ENCODE measurements at places on chromosomes 4 and X.

GRCh38 chr4:26298198-26298947, 22.4 kb upstream of the RBPJ start:
- DNase-seq = no peak

- no peak for DNase-seq
Measured at GRCh38 chr4:46266106-46266505, 123.8 kb downstream of the GABRA2 start.

DNA sequence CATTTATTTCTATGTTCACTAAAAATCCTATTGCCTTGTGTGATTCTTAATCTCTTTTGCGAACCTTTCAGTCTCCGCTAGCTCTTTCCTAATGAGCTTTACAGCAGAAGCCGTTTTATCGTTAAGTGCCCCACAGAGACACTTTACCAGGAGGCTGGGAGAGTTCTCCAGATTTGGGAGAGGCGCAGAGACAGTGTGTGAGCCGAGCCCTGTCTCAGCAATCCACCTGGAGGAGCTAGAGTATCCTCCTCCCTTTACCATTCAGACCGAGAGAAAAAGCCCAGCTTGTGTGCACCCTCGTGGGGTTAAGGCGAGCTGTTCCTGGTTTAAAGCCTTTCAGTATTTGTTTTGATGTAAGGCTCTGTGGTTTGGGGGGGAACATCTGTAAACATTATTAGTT, 54.9 kb upstream of the MTM1 start:
- DNase-seq = no peak

- DNase-seq = no peak
Measured at GRCh38 chrX:14030174-14030530, 460 bp upstream of the GEMIN8 start.

DNA sequence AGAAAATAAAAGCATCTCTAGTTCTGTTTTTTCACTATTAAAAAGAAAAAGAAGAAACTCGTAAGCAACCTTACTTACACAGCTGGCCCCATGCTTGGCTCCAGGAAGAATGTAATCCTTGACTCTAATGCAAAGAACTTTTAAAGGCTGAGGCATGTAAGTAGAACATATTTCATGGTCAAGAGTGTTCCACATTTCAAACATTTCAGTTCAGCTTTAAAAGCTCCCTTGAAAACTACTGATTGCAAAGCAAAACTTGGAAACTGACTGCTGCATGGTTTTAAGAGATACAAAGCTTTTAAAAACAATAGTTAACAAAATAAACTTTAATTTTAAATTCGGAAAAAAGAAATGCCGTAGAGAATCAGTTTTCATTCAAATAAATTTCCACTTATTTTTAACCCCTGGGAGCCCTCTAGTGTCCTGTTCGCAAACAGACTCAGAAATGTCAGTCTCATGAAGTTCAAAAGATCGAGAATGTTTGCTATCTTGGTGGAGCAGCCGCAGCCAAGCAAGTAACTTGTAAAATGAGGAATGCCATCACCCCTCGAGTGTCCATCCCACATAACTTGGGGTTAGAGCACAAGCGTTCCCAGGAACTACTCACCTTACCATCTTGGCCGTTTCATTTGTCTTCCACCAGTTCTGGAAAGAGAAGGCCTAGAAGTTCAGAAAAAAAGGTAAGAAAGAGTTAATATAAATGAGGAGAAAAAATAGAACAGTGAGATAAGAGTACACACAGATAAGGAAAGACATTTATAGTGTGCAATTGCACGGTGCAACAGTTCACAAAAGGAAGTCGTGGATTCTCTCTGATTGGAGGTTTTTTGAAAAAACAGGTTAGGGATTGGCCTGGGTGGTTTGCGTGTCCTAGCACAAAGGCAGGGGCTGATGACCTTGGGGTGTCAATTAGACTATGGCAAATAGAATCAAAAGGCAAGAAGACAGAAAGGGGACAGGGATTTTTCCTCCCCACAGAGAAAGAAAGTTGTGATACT, at the start of gene GASK1B:
GASK1B (minus strand) TSS at position 765 of the 998 bp plus-strand sequence. CDS start 1,650 bp downstream, outside the sequence.
- DNase-seq = peak; percentile 20

DNA sequence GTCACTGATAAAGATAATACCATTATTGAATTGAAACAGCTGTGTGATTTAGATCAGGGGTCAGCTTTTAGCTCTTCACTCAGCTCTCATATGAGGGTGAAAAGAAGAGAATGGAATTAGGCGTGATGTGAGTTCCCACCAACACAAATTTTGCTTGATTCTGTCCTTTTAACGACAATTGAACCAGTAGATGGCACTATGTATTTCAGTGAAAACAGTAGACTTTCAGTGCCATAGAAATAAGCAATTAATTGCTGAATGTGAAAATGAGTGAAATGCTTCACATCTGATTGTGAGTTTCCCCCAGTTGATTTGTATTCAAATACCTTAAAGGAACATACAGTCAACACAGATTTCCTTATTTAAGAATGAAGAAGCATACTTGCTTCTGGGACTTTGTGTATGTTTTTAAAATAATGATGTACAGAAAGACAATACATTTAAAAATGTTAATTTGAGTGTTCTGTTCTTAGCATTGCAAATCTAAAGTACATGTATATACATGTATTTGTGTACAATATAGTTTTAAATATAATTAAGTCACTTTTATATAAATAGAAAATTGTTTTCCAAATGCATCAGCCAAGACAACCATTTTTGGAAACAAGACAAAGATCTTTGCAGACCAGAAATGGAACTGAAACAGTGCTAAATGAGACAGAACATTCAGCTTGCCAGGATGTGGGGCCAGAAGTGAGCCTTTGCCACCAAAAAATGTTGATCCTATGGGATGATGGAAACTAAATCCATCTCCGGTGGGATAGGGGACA, 178.8 kb downstream of the SNCA start:
- no peak for DNase-seq

Data from prostate gland (tissue), 2 donors.